ENCODE measurements at places on chromosomes 2 and 18.

GRCh38 chr2:226420646-226421045 lies 379.0 kb downstream of the IRS1 start:
- no peak for DNase-seq

DNA sequence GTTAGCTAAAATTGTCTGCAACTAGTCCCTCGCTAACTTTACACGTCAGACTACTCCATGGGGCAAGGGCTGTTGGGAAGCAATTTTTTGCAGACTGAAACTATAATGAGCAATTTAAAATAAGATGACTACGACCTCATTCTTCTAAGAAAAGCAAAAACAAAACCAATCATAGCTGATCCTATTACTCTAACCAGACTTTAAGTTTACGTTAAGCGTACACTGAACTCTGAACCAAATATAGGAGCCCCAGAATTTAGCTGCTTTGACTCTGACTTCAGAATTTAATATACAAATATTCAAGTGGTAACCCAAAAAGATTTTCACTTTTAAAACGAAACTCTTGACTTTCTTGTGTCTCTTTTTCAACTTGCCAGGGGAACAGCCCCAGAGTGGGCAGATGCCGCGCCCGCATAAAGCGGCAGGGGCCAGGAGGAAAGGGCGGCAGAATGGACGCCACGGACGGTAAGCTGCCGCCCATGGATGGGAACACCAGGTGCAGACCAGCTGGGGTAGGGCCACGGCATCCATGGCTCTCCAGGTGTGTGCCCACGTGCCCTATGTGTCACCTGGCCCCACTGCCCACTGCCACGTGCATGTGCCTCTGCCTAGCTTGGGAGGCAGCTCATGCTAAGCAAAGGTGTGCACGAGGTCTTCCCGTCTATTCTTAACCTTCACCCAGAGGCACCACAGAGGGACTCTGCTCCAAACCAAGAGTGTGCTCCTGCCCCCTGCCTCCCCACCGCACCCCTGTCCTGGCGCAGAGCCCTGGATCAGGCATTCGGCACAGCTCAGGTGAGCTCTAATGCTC lies 217.6 kb downstream of the HDAC4 start:
- DNase-seq = no peak

GRCh38 chr2:213551526-213551925 lies 267.3 kb downstream of the SPAG16 start:
- no peak for DNase-seq

GRCh38 chr2:186862869-186863709 lies 14.1 kb upstream of the ZSWIM2 start:
- peak; percentile 13 for DNase-seq

GRCh38 chr2:120745420-120746111 lies 9.9 kb downstream of the GLI2 start:
- DNase-seq = no peak

DNA sequence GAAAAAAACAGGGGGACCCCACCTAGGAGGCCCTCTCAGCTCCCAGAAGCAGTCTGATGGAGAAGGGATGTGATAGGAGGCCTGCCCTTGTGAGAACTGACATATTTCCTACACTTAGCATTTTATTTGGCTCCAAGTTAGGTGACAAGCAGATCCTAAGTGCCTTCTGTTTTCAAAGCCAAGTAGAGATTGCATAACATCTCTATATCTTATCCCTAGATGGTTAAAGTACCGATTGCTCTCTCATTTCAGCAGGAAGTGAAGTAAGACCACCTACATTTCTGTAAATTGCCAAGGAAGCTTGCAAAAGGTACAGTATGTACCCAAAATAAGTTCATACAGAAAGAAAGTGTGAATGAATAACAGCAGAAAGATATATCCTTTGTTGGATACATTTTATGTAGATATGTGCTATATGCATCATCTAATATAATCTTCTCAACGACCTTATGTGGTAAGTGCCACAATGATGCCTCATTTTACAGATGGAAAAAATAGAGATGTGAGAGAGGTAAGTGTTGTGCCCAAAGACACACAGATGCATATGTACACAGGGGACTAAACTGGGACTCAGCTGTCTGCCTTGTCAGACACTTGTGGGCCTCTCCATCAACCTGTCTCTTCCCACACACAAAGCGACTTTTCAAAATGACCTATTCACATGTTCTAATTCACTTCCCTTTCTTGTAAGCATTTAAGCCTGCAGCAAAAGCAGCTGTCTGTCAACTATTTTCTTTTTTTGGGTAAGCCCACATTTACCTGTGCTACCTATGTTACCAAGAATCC lies 38.9 kb downstream of the DHRS9 start:
- DNase-seq = no peak

GRCh38 chr2:104932243-104932642 lies 78.3 kb downstream of the POU3F3 start:
- no peak for DNase-seq

GRCh38 chr2:210623506-210623905 lies 67.1 kb downstream of the CPS1 start:
- no peak for DNase-seq

DNA sequence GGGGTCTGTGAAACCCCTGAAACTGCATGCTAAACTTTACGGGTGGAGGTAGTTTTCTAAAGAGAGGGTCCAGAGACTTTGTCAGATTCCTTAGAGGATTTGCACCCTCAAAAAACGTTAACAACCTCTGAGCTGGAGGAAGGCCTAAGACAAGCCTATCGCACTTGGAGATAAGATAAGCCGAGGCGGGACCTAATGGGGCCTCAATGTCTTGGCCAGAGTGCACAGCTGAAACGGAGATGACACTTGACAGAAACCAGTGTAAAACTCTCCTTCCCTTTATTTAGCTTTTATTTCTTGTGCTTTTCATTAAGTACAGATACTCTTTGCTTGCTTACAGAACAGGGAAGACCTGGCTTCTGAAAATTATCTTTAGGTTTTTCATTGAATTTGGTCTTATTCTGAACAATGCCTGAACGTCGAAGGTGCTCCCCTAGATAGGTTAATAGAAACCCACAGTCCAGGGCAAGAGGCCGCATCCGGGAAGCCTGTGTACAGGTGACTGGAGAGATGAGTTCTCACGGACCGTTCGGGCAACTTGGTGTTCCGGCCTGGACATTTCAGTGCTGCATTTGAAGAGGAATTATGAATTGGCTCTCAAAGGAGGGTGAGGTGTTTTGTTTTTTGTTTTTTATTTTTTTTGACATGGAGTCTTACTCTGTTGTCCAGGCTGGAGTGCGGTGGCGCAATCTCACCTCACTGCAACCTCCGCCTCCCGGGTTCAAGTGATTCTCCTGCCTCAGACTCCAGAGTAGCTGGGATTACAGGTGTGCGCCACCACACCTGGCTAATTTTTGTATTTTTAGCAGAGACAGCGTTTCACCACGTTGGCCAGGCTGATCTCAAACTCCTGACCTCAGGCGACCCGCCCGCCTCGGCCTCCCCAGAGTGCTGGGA lies 49.7 kb downstream of the SH3BP4 start:
- DNase-seq = no peak

- no peak for DNase-seq
Measured at GRCh38 chr2:134392442-134393074, 138.7 kb downstream of the MGAT5 start.

DNA sequence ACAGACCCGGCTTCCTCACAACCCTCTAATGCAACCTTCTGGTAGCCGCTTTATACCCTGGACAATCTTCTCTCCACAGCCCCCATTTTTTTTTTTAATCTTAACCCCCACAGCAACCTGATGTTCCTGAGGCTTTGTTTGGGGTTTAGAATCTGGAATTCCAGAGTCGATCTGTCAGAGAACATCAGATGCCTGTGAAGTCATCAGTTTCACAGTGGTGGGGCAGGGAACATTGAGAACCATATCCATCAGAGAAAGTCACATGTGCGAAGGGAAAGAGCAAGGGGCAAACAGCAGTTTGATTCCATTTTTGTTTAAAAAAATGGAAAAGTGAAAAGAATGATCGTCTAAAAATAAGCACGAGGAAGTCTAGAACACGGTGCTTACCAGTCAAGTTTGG lies 20.6 kb downstream of the NPAS2 start:
- DNase-seq = no peak

GRCh38 chr18:27413495-27414401 lies 228.6 kb upstream of the CHST9 start:
- DNase-seq = no peak

GRCh38 chr2:37670378-37671008 lies 949 bp downstream of the CDC42EP3 start:
- DNase-seq = no peak

DNA sequence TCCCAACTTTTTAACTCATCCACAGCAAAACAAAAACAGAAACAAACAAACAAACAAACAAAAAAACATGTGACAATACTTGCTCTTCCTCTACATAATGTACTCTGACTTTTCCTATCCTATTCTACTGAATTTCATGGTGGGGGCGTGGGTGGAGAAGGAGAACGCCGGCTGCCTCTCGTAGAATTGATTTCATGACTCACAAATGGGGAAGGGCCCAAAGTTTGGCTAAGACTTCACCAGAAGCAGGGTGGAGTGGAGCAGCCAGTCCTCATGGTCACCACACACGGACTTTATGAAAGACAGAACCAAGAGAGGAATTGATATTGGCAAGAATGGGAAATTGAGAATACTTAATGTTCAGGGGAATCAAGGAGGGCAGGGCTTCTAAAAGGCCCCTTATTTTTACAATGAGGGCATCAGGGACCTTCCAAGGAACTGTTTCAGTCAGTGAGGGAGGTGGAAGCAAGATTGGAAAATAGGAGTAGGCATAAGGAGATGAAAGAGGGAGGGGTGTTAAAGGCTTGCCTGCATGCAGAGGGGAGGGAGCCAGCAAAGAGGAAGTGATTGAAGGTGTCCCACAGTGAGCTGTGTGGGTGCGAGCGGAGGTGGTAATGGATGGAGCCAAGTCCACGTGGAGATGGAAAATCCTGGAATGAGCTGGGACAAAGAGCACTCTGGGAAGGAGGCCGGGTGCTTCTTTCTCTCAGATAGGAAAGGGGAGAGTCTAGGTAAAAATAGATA lies 27.9 kb downstream of the MARCHF4 start:
- DNase-seq = no peak

- no peak for DNase-seq
Measured at GRCh38 chr2:171146633-171147032, 14.1 kb downstream of the TLK1 start.

- DNase-seq = peak; percentile 84
Measured at GRCh38 chr2:150485114-150485870, 2.2 kb downstream of the RND3 start.

GRCh38 chr2:39403311-39403710 lies 33.8 kb downstream of the MAP4K3 start:
- no peak for DNase-seq
